Psoas muscle (tissue), 8 donors: ENCODE measurements at places on chromosomes 6 and 20.

DNA sequence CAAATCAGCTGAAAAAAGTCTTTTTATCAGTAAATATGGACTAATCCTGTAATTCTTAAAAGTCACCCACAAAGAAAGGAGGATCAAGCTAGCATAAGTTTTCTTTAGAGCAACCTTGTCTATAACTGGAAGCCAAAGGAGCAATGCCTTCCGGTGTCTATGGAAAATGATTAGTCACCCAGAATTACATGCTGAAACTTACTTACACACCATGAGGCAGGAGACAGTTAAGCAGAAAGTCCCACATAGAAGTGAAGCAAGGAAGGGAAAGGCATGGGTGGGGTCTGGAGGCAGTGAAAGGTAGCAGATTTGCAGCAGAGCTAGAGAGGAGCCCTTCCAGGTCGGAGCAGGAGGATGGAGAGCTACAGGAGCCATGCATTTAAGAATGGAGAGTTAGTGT lies 153.7 kb upstream of the RIPOR2 start:
- no peak for DNase-seq

GRCh38 chr6:72724545-72724944 lies 102.7 kb downstream of the KCNQ5 start:
- no peak for DNase-seq

- no peak for DNase-seq
Measured at GRCh38 chr6:36772397-36772796, 66.8 kb downstream of the CPNE5 start.

- no peak for DNase-seq
Measured at GRCh38 chr20:19758133-19758500, at the start of gene RIN2. TSS of gene RIN2 (plus strand) at chr20:19758258. CDS start at chr20:19889602, 131,344 bp downstream.

- DNase-seq: no peak
Measured at GRCh38 chr6:81304466-81304865, 448.0 kb downstream of the TENT5A start.
